ENCODE measurements at places on chromosomes 16 and 17.

DNA sequence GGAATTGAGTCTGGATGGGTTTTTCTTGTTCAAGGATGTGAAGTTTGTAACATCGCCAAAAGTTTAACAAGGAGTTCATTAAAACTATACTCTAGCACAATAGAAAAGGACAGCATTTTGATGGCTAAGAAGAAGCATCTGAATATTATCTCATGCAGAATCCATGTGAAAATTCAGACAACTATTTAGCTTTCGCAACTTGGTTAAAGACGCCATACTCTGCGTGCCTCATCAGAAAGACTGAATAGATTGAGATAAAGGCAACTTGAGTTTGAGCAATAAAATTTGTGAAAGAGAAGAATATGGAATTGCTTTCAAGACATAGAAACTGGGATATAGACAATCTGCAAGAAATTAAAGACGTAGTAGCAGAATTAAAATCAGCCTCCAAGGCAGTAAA is 151.1 kb upstream of the MYOCD start:
- DNase-seq = no peak

- peak; percentile 83 for DNase-seq
Measured at GRCh38 chr17:64202683-64203344, 60.2 kb downstream of the TEX2 start.

- DNase-seq = no peak
Measured at GRCh38 chr17:20098314-20098713, 89.2 kb downstream of the SPECC1 start.

DNA sequence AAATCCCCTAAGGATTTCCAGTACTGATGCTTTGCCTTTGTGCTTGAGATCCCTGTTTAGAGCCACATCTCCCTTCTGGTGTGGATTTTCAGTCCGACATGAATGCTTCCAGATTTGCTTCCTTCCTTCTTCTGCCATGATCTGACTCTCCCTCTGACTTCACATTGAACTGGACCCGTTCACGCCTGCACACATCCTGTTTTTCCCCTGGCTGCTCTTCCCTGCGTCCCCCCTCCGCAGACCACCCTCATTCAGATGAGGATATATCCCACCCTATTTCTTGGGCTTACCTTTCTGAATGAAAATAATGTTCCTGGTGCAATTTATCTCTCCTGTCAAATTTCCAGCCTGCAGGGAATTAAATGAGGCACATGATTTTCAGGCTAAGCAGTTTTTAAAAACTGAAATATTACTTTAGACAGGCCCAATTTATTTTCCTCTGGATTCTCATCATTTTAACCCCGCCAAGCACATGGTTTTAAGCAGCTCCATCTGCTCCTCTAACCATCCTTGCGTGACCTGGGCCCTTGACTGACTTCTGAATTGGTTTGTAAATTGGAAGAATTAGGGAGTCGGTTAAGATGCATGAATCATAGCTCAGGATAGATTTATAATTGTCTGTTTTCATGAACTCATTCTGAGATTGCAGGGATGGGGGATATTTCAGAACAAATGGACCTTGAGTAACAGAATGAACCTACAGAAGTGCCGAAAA is 59.2 kb downstream of the BMERB1 start:
- DNase-seq = no peak

- DNase-seq = no peak
Measured at GRCh38 chr16:71569621-71570020, 7.3 kb downstream of the TAT start.

GRCh38 chr17:40646791-40647623 is 611 bp downstream of the SMARCE1 start:
- peak; percentile 66 for DNase-seq

DNA sequence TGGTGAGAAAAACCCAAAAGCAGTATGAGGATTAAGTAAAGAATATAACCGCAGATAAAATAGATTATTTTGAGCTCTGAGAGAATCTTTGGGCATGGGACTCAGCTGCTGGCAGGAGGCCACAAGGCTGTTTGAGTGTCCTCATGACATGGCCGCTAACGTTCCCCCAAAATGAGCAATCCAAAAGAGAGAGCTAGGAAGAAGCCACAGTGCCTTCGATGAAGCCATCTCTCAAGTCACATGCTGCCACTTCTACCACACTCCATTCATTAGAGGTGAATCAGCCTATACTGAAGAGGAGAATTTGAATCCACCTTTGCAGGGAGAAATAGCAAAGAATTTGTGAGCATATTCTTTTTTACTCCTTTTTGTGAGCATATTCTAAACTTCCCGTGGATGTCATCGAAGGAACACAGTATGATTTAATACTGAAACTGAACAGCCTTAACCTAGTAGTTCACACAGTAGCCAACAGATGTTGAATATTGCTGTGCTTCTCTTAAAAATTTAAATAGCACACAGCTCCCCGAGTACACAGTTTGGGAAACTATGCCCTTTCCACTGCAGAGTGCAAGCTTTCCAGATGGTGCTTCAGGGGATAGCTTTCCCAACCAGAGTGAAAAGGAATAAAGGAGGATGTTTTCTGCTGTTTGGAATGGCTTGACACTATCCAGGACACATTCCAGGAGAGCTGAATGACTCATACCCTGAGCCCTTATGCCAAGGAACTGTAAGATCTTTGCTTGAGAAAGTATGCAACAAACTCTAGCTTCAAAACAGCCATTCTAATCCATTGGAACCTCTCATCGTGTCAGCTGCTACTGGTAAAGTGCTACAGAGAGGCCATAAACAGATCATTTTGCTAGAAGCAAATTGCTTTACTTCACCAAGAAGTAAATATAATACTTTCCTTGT is 33.9 kb downstream of the ANKFY1 start:
- peak; percentile 51 for DNase-seq

- DNase-seq = no peak
Measured at GRCh38 chr16:4077174-4077649, 39.0 kb downstream of the ADCY9 start.

- DNase-seq = no peak
Measured at GRCh38 chr17:4407851-4408250, 25.9 kb upstream of the SPNS3 start.

- no peak for DNase-seq
Measured at GRCh38 chr16:13779676-13780075, 140.3 kb upstream of the ERCC4 start.

DNA sequence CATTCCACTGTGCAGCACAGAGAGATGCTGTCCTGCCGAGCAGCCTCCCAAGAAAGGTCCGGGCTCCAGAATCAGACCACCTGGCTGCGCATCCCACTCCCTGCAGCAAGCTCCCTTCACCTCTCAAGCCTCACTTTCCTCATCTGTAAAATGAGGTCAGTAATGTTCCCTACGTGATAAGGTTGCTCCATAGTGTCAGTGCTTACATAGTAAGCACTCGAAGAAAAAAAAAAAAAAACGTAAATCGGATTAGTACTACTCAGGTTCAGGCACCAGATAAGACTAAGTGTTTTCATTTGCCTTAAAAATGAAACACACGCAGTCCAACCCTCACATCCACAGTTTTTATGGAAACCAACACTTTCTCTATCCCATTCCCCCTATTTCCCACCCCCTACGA is 76.7 kb downstream of the CCT6B start:
- no peak for DNase-seq

DNA sequence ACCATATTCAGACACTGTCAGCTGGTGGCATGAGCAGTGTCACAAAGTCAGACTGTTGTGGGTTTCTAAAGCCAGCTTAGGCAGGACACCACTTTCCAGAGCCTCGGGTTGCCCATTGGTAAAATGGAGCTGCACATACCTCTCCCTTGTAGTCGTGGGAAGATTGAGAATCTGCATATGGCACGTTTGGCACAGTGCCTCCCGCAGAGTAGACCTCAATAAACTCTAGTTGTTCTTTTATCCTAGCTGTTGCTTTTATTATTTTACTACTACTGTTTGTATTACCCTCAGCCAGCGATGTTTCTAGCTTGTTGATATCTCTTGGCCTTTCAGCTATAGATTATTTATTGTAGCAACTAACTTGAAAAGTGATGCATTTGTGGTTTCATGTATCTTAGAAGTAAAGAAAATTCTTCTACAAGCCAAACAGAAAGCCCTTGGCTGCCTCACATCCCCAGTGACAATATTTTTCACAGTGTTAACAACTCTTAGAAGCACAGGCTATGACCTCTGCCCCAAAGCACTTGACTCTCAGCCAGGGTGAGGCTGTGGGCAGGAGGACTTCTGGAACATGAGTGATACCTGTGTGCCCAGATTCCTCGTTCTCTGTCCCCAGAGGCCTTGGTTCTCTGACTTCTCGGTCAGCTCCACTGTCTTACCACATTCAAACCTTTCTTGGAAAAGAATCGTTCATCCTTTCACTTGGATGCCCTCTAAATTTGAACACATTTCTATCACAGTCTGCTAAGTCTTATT is 351.6 kb downstream of the SNX29 start:
- DNase-seq = no peak

DNA sequence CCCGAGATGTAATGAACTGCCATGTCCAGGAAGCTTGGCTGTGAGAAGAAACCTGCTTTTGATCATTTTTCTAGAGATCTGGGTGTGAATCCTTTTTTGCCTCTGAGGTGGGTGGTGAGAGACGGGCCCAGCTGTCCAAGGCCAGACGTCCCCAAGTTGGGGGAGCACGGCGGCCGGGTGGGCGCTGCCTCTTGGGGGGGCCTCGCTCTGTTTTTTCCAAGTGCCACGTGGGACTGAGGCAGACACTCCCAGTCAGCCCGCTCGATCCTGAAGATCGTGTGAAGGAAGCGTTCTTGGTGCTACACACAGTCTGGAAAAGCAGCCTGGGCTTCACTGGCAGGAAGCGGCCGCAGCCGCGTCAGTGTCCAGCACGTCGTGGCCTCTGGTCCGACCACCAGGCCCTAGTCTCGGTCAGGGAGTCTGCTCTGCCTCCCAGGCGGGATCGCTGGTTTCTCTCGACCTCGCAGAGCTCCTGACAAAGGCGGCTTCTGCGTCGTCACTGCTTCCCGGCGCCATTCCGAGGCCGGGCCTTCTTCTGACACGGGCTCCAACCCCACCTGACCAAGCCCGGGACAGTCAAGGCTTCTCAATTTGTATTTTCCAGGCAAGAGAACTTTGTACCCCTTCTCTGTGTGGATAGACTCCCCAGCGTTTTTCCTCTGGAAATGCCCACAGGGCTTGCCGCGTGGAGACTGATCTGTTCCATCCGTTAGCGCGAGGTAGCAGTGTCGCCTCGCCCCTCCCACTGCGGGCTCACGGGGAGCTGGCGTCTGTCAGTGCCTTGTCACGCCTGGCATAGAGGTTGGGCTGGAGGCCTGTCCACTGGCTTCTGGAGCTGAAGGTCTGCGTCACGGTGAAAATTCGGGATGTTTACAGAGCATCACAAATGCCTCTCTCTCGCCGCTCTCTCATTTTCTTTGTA is 12.4 kb downstream of the PRSS27 start:
- no peak for DNase-seq

DNA sequence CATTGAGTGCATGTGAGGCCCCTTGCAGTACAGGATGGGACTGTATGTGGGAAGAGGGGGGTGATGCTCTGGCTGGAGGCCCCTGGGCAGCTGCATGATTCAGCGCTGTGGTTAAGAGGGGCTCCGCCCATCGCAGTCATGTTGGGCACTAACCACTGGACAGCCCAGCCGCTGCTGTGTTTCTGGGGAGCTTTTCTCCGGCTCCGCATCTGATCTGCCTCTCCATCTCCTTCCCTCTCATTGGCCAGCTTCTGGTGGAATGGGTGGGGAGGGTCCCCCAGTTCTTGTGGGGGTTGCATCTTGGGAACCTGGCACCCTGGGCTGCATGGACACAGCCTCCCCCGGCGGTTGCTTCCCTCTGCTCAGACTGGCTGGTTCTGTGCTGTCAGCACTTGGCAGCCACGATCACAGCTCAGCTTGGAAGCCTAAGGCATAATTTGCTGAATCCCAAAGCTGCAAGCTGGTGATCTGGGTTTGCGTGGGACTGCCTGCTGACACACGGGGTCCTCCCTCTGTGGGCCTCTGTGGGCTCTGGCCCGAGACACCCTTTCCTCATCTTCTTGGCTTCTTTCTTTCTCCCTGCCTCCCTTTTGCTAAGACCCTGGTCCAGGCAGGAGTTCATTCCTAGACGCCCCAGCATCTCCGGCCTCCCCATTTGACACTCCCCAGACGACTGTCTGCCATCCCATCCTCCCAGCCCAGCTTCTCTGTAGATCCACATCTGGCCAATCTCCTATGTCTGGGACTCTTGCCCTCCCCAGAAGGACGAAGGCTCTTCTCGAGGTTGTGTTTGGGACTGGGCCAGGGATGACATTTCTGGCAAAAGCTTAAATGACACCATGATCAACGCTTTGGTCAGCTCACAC is 168.3 kb downstream of the SEC14L1 start:
- DNase-seq = no peak

DNA sequence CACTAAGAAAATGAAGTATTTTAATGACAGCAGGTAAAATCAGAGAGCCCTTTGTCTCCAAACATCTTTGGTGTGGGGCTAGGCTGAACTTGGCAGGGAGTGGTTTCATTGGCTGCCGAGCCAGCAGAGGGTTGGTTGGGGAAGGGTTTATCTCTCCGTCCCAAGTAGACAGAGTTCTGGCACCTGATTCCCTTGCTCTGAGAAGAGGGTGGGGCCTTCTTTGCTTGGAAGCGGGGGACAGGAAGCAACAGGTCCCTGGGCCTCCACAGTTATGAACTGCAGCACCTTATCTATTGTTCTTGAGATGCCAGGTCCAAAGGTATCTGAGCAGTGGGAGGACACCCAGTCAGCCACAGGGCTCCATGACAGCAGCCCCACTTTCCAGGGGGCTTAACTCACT is 12.3 kb upstream of the CDH1 start:
- no peak for DNase-seq

DNA sequence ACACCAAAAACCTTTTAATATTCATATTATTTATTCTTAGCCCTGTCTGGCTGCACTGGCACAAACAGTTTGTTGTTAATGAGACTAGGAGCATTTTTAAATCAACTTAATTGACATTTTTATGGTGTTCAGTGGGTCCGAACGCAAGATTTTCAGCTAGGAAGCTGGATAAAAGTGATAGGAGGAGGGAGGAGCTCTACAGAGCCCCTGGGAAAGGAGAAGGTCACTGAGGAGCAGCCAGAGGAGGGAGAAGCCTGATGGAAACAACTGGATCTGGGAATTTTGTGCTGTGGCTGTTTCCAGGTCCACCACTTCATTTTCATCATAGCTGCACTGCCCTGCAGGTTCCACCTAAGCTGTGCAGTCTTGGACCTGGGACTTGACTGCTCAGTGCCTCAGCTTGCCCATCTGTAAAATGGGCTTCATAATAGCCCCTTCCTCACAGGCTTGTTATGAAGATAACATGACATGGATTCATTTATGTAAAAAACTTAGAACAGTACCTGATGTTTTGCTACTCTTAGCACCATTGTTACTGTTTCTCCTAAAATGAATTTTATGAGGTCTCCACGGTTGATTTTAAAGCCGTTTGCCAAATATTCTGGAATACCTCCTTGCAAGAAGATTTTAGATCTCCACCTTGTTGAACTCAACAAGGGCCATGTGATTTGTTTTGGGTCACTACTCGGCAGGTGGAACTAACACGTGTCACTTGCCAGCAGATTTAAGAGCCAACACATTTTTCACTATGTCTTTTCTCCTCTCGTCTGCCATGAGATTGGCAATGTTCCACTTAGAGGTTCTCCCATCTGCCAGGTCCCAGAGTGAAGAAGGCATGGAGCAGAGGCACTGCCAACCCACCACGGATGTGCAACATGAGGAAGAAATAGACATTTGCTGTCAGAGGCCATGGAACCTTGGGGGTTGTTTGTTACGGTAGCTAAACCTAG is 18.7 kb upstream of the GRIN2A start:
- no peak for DNase-seq

Data from midbrain (tissue), 1 donor.